Nucleus accumbens (tissue), 56 donors: ENCODE measurements at places on chromosomes 3 and 15.
A peak's percentile ranks its signal among the peaks of the same experiment; 100 is the strongest.

GRCh38 chr3:184691397-184692231 lies 20.2 kb downstream of the MAGEF1 start:
- DNase-seq = peak; percentile 22

DNA sequence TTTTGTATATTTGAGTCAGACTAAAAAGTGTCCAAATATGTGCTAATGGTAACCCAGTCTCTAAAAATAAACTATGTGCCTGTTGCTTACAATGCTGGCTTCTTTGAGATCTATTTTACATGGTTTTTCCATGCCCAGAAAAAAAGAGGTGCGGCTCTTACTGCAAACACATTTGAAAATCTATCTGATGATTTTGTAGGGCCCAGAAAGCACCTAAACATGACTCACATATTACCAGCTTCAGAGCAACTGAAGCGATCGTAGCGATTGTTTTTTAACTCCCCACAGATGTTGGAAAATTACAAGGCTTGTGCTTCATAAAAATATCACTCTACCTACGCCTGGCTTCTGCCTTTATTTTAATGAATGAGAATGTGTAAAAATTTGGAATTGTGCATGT lies 53.5 kb downstream of the SUCNR1 start:
- no peak for DNase-seq

DNA sequence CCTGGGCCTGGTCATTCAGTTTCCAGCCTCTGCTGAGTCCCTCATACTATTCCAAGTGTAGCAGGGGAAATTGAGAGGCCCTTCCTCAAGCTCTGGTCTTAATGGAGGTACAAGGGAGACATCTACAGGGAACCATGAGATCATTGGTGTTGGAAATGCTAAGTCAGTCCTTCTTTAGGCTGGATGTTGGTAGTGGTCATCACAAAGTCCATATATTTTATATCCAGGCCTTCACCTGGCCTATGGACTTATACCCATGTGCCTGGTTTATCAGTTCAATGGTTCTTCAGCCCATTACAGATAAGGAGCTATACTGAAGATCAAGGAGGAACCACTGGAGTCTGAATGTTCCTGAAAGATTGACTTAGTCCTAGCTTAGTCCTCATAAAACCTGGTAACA lies 135.0 kb downstream of the STAG1 start:
- DNase-seq = no peak

DNA sequence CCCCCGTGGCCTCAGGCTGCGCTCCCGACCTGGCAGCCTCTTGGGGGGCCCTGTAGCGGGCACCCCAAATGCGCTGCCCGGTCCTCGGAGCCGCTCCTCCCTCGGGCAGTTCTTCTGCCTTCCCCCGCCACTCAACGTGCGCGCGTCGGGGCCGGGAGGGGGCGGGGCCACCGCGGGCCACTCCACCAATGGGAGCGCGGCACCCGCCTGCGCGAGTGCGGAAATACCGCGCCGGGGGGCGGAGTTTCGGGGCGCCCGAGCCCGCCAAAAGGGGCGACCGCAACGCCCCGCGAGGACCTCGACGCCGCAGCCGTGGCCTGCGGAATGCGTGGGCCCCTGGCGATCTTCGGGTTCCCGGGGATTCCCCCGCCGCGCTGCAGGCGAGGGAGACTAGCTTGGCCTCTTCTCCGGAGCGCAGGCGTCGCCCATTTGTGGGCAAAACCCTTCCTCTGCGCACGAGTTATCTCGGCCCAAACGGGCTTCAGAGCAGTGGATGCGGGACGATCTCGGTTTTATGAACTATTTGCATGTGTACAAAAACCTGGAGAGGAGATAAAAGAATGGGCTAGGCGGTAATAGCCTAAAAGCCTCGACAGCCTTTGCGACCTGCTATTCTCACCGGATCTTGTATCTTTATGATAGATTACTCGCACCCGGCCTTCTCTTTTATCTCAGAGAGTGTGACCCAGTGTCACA lies at the start of gene TASOR:
Gene TASOR (minus strand): TSS at position 144 of the 696 bp plus-strand sequence. CDS start 259 bp downstream, outside the sequence.
- DNase-seq = peak; percentile 76

DNA sequence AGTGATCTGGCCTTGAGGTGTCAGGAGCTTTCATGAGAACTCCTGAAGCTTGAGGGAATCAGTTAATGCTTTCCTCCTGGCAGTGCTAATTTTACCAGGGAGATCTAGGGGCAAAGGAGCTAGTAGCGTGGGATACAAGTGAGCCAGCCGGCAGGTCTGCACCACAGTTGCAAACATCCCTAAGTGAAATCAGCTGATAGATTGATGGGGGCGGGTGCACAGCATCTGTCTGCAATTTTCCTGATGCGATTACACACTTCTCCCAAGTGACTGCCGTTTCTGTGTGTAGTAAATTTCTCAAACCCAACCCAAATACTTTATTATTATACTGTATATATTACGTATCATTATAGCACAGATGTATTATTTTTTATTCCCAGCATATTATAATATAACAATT lies 304.5 kb downstream of the AGBL1 start:
- no peak for DNase-seq

- no peak for DNase-seq
These were observed 49.0 kb downstream of the LARS2 start for GRCh38 chr3:45437383-45437782.

DNA sequence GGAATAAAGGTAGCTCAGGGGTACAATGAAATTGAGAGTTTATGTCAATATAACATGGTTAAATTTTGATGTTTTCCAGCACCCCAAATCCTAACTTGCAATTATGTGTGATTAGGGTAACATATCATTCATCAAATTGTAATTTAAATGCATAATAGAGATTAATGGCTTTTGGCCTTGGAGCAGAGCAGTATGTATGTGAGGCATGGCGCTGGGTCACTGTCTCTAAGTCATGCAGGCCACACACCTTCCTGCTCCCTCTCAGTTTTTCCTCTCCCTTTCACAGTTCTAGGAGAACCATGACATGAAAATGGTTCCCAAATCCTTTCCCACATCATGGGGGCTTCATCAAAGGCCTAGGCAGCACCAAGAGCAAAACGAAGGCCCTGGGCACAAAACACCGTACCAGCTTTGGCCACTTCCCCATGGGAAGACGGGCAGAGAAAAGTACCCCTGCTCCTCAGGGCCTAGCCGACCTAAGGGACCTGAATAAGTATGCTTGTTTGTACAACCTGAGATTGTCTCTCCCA lies 3.9 kb upstream of the SRP14 start:
- DNase-seq = no peak

DNA sequence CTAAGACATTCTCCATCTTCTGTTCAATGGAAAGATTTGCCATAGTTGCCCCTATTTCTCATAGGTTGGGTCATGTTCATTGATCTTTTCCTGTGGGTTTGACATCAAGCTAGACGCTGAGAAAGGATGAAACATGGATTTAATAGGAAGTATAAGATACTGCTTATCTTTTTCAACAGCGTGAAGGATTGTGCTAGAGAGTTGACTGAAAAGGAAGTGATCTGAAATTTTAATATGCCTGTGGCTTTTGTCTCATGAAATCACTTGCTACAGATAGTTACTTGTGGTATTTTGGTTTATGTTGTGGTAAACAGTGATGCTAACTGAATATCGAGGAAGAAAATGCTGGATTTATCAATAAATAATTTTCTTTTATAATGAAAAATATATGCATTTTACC lies 442.9 kb downstream of the EDEM1 start:
- no peak for DNase-seq

GRCh38 chr3:39809995-39810595 lies 686 bp downstream of the MYRIP start:
- no peak for DNase-seq

GRCh38 chr15:65304381-65305149 lies at the start of gene RNU5B-1:
Gene RNU5B-1 (plus strand): TSS chr15:65304677.
- peak; percentile 46 for DNase-seq

DNA sequence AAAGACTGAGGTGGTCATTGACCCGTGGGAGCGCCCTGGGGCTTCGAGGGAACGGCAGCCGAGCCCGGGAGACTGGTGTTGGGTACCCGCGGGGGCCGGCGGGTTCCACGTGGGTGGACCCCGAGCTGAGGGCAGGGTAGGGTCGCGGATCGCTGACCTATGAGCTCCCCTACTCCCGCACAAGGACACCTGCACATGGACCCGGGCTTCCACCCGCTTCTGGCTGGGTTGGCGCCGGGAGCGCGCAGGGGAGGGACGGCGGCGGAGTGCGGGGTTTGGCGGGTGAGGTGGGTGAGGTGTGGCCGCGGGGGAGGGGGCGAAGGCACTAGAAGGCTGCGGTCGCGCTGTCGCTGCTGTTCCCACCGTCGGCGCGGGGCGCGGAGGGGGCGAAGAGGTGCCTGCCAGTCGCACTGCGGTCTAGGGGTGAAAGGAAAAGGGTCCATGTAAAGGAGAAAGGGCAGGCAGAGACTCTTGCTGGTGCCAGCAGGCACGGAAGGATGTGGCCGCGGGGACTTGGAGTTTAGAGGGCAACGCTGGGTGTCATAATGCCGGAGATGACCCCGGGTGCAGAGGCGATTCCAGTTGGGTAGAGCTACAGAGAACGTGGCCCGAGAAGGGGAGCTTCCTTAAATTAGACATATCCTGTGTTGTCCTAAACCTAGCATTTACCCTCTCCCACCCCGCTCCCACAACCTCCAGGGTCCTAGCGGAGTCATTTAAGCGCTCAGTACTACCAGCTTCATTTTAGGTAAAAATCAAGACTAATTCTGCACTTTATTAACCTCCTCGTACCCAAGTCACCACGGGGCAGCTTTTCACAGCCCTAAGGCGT lies 245.9 kb upstream of the TOPAZ1 start:
- DNase-seq = no peak
